Natural killer cell treated with Interleukin-12 subunit alpha and Interleukin-12 subunit beta and Interleukin-15 and Interleukin-18, amount 100 ng/mL, for 72 hours (primary cell): ENCODE measurements at places on chromosomes 1 and 21. TPM values are rescaled to one million over a fixed set of nuclear protein-coding genes. Genes with fewer than 3 reads are reported as not detected.
A peak's percentile ranks its signal among the peaks of the same experiment; 100 is the strongest.

Gene COL16A1
- 1.6 TPM for total RNA-seq

DNA sequence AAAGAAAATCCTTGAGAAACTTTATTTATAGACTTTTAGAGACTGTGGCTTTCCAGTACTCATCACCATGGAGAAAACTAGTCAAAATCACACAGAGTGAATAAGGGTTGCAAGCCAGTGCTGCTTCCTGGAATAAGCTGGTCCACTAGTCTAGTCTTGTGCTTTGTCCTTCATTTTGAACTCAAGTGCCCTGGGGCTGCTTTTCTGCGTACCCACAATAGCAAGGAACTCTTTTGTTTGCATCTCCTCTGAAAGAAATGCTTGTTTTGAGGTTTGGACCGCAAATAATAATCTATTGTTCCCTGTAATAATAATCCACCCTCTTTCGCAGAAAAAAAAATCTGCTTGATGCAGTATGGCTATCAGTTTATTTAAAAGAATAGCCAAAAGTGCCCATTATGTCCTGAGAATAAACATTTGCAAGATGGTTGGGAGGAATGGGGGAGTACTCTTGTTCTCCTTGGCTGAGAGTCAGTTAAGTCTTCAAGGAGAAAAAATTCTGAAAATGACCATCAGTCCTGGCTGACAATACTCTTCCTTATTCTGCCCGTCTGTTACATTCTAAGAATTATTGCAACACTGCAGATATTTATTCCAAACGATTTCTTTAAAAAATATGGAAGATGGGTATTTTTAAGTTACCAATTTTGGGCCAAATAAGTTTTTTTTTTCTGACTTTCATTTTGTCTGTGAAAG, 41.9 kb downstream of the MPZL1 start:
- no peaks in the 10 kb centered on the region for H3K27me3 ChIP-seq
- no peak overlapping the region for H3K27ac ChIP-seq
- H3K36me3 ChIP-seq = no peaks in the 10 kb centered on the region
- H3K4me3 ChIP-seq = no peak overlapping the region
- no peak for DNase-seq
- peaks cover 16% of the 10 kb centered on the region for H3K4me1 ChIP-seq

Gene ETV3L
- 1.7 TPM for total RNA-seq

- no peak for DNase-seq
- H3K27ac ChIP-seq = peak overlapping the region; percentile 68
- peaks cover 52% of the 10 kb centered on the region for H3K4me1 ChIP-seq
- no peaks in the 10 kb centered on the region for H3K27me3 ChIP-seq
- peak overlapping the region; percentile 50 for H3K4me3 ChIP-seq
These were observed 123.2 kb downstream of the NR5A2 start for GRCh38 chr1:200150721-200151120.

Gene MYOM3
- not detected for total RNA-seq

- H3K36me3 ChIP-seq = peaks cover 46% of the 10 kb centered on the region
- no peak for DNase-seq
- peaks cover 47% of the 10 kb centered on the region for H3K4me1 ChIP-seq
- no peak overlapping the region for H3K4me3 ChIP-seq
- no peaks in the 10 kb centered on the region for H3K27me3 ChIP-seq
These were observed 33.1 kb downstream of the PTP4A2 start for GRCh38 chr1:31905093-31905509.

- no peak overlapping the region for H3K27ac ChIP-seq
- H3K4me3 ChIP-seq = no peak overlapping the region
- DNase-seq = no peak
- H3K4me1 ChIP-seq = peaks cover 23% of the 10 kb centered on the region
- H3K36me3 ChIP-seq = peaks cover under 1% of the 10 kb centered on the region
These were observed 80.2 kb downstream of the COLGALT2 start for GRCh38 chr1:183957216-183957830.

GRCh38 chr1:178376008-178376407, 120.8 kb downstream of the CLEC20A start:
- DNase-seq = no peak
- H3K4me3 ChIP-seq = no peak overlapping the region
- no peaks in the 10 kb centered on the region for H3K36me3 ChIP-seq
- no peaks in the 10 kb centered on the region for H3K4me1 ChIP-seq

Gene SLC25A33
- 7.1 TPM for total RNA-seq

- no peak overlapping the region for H3K27ac ChIP-seq
- no peaks in the 10 kb centered on the region for H3K4me1 ChIP-seq
- H3K27me3 ChIP-seq = peaks cover 14% of the 10 kb centered on the region
- H3K4me3 ChIP-seq = no peak overlapping the region
These were observed 77.3 kb downstream of the ARHGEF10L start for GRCh38 chr1:17616731-17617279.

Gene NTRK1
- 8.1 TPM for total RNA-seq

Gene MIS18A
- 25.2 TPM for total RNA-seq

DNA sequence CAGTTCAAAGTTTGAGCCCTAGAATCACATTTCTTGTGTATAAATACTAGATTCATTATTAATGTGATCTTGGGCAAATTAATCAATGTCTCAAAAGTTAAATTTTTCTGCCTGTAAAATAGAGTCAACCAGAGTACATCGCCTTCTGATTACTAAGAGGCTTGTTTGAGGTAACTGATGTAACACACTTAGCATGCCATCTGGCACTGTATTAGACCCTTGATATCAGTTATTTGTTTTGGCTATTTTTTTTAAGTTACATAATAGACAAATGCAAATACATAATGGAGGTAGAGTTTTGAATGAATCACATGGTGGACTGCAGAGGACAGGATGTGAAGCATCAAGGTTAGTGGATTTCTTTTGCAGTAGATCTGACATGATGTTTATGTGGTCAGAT, 298.4 kb downstream of the ADGRL2 start:
- no peaks in the 10 kb centered on the region for H3K27me3 ChIP-seq
- no peaks in the 10 kb centered on the region for H3K4me1 ChIP-seq
- no peak overlapping the region for H3K27ac ChIP-seq
- DNase-seq = no peak

GRCh38 chr21:45460611-45461368, 55.8 kb downstream of the COL18A1 start:
- no peak overlapping the region for H3K27ac ChIP-seq
- no peak for DNase-seq
- H3K36me3 ChIP-seq = no peaks in the 10 kb centered on the region
- peaks cover 2% of the 10 kb centered on the region for H3K4me1 ChIP-seq
- no peak overlapping the region for H3K4me3 ChIP-seq
- H3K27me3 ChIP-seq = peaks cover 17% of the 10 kb centered on the region

- no peak overlapping the region for H3K4me3 ChIP-seq
- H3K27ac ChIP-seq = no peak overlapping the region
- DNase-seq = no peak
- peaks cover 8% of the 10 kb centered on the region for H3K27me3 ChIP-seq
- H3K4me1 ChIP-seq = no peaks in the 10 kb centered on the region
These were observed 40.8 kb downstream of the NID1 start for GRCh38 chr1:236023926-236024565.

- no peaks in the 10 kb centered on the region for H3K4me1 ChIP-seq
- H3K27ac ChIP-seq = no peak overlapping the region
- H3K4me3 ChIP-seq = no peak overlapping the region
These were observed 17.3 kb downstream of the C8B start for GRCh38 chr1:56948403-56949023.

GRCh38 chr1:153749408-153750005, 21.7 kb downstream of the INTS3 start:
- no peaks in the 10 kb centered on the region for H3K27me3 ChIP-seq
- no peak overlapping the region for H3K4me3 ChIP-seq
- H3K36me3 ChIP-seq = peaks cover 29% of the 10 kb centered on the region
- H3K27ac ChIP-seq = peak overlapping the region; percentile 31

DNA sequence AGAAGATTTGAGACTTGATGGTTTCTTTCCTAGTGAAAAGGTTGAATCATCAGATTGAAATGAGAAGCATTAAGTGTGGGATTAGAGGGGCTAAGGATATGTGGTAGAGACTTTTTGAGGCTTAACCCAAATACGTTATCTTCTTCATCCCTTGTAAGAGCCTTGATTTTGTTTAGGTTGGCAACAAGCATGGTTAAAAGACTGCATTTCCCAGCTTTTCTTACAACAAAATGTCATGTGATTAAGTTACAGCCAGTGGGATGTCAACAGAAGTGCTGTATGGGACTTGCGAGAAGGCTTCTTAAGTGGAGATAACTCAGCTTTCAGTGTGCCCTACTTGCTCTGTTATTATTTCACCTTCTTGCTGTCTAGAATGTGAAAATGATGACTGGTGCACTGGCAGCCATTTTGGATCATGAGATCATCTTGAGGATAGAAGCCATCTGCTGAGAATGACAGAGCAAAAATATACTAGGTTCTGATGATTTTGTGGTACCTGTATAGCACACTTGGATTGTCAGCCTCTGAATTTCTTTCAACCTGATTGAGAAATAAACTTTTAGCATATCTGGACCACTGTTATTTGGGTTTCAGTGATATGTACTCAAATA, 41.3 kb upstream of the GNG12 start:
- H3K4me3 ChIP-seq = no peak overlapping the region
- no peaks in the 10 kb centered on the region for H3K36me3 ChIP-seq
- peaks cover 39% of the 10 kb centered on the region for H3K27me3 ChIP-seq
- no peak overlapping the region for H3K27ac ChIP-seq
- no peak for DNase-seq
- no peaks in the 10 kb centered on the region for H3K4me1 ChIP-seq

DNA sequence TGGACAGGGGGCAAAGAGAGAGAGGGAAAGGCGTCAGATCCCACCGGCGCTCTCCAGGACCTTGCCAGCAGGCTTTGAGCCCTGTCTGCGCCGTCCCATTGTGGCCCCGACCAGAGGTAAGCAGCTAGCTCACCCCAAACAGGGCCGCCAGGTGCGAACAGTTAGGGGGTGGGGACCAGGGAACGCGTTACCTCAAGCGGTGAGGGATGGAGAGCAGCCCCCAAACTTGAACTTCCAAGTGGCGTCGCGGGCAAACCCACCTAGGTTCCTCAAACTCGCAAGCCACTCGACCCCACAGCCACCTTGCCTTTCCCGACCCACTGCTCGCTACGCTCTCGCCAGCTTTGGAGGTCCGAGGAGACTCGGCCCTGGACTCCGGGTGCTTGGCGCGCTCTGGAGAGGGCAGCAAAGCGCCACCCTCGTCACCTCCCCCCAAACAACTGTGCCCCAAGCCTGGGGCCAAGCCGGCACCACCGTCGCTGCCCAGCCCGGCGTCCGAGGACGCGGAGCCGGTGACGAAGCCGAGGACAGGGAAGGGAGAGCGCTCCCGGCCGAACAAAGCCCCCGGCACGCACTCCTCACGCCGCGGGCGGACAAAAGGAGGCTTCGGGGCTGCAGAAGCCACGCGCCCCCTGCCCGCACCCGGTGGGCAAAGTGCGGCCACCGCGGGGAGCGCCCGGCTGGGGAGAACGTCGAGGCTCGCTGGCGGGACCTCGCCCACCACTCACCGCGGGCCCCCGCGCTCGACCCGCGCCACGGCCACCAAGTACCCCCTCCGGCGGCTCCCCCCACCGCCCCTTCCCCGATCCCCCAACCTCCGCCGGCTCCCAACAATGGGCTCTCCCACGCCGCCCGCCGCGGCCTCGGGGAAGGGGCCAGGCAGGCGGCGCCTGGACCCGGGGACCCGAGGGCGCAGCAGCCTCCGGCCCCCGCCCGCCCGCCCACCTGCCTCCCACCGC, 976 bp downstream of the SSBP3 start:
- H3K4me3 ChIP-seq = peak overlapping the region; percentile 90
- DNase-seq = no peak
- peaks cover 28% of the 10 kb centered on the region for H3K36me3 ChIP-seq
- peak overlapping the region; percentile 80 for H3K27ac ChIP-seq
- H3K4me1 ChIP-seq = peaks cover 76% of the 10 kb centered on the region

Gene MAN1C1
- total RNA-seq = 0.88 TPM

Gene SYTL1
- total RNA-seq = 24.2 TPM

GRCh38 chr1:160438317-160438918, 38.1 kb downstream of the VANGL2 start:
- H3K36me3 ChIP-seq = peaks cover 15% of the 10 kb centered on the region
- no peaks in the 10 kb centered on the region for H3K27me3 ChIP-seq
- H3K4me1 ChIP-seq = peaks cover 38% of the 10 kb centered on the region
- peak overlapping the region; percentile 98 for H3K27ac ChIP-seq
- H3K4me3 ChIP-seq = peak overlapping the region; percentile 80

- no peak for DNase-seq
- H3K27me3 ChIP-seq = peaks cover 15% of the 10 kb centered on the region
- no peak overlapping the region for H3K27ac ChIP-seq
These were observed 33.8 kb downstream of the BTG3 start for GRCh38 chr21:17578876-17579275.

Gene PALMD
- not detected for total RNA-seq

DNA sequence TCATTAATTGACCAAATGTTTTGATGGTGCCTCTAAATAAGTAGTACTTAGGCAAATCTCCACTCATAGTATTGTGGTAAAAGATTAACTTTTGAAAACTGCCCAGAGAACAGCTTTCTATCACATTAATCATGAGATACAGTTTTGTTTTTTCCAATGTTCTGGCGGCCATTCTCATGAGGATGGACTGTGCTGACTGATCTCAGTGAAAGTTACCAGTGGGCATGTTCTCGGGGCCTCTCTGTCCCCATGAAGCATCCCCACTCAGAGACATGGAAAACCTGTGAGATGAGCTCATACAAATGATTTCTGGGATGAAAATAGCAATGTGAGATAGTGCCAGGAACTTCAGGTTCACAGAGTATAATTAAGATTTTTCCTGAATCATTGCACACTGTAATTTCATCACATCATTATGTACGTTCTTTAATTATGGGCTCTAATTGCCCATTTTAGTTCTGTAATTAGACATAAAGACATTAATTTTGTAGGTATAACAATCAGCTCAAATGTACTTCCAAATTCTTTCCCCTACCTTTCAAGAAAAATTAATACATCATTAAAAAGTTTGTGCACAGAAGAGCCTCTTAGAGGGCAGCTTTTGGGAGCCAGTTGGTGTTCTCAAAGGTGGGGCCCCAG, 40.5 kb downstream of the DDR2 start:
- no peaks in the 10 kb centered on the region for H3K4me1 ChIP-seq
- no peaks in the 10 kb centered on the region for H3K36me3 ChIP-seq
- no peak overlapping the region for H3K4me3 ChIP-seq
- H3K27me3 ChIP-seq = no peaks in the 10 kb centered on the region
- no peak overlapping the region for H3K27ac ChIP-seq
- no peak for DNase-seq

- peaks cover 18% of the 10 kb centered on the region for H3K27me3 ChIP-seq
- H3K4me3 ChIP-seq = no peak overlapping the region
- no peaks in the 10 kb centered on the region for H3K36me3 ChIP-seq
- H3K27ac ChIP-seq = no peak overlapping the region
- peaks cover 3% of the 10 kb centered on the region for H3K4me1 ChIP-seq
- DNase-seq = no peak
These were observed 144.7 kb downstream of the NOS1AP start for GRCh38 chr1:162214202-162214601.

- H3K27ac ChIP-seq = no peak overlapping the region
- H3K36me3 ChIP-seq = no peaks in the 10 kb centered on the region
- no peaks in the 10 kb centered on the region for H3K4me1 ChIP-seq
These were observed 240.2 kb upstream of the LYPLAL1 start for GRCh38 chr1:218933513-218933912.

- H3K36me3 ChIP-seq = peaks cover 12% of the 10 kb centered on the region
- H3K27ac ChIP-seq = no peak overlapping the region
- no peaks in the 10 kb centered on the region for H3K27me3 ChIP-seq
- no peaks in the 10 kb centered on the region for H3K4me1 ChIP-seq
- no peak for DNase-seq
These were observed 57.3 kb downstream of the SDCCAG8 start for GRCh38 chr1:243312952-243313634.
